ENCODE measurements at places on chromosomes 5 and 9.

GRCh38 chr5:124161266-124161665 lies 585.2 kb downstream of the ZNF608 start:
- no peak for DNase-seq

GRCh38 chr5:10639846-10640368 lies 76.0 kb downstream of the ANKRD33B start:
- DNase-seq, result no peak

- DNase-seq, result no peak
These were observed 15.3 kb downstream of the TERT start for GRCh38 chr5:1279443-1280151.

DNA sequence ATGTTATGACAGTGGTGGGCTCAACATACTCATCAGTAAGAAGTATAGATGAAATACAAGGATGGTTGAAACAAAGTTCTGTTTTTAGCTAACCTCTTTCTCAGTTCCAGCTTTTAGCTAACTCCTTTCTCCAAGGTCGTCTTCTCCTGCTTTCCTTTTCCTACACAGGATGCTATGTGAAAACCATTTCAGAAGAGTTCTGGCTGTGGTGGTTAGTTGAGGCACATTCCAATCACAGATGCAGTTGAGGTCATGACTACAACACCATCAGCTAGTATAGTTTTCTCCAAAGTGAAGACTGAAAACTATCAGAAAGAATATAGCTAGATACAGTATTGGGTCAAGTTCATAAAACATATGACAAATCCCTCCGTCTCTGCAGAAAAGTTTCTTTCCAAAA lies 477.7 kb upstream of the C9orf72 start:
- no peak for DNase-seq

DNA sequence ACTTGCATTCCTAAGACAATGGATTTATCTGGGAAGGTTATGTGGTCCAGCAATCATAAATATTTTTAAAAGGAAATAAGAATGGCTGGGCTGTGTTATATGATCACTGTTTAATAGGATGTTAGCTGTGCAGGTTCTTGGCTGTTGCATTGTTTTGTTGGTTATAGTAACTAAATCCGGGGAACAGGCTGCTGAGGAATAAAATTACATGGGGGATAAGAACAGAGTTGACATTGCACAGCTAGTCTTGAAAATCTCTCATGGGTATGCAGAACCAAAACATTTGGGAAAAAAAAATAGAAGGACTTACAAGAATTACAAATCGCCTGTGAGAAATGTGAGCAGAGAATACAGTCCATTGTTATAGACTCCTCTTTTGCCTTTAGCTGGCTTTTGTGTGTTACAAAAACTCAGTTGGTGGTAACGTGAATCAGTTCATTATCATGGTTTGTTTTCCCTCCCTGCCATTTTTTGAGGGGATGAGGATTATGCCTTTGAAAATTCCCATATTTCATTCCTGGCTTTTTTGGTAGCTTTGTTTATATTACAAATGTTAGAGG lies 375.3 kb upstream of the DAB2 start:
- DNase-seq, result peak; percentile 48

DNA sequence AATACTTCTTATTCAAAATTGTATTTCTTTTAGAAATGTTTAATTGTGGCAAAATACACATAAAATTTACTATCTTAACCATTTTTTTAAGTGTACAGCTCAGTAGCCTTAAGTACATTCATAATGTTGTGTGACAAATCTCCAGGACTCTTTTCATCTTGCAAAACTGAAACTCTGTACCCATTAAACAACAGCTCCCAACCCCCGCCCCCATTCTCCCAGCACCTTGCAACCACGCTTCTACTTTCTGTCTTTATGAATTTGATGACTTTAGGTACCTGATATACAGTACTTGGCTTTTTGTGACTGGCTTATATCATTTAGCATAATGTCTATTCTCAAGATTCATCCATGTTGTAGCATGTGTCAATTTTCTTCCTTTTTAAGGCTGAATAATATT lies 2.8 kb upstream of the IL5 start:
- no peak for DNase-seq

DNA sequence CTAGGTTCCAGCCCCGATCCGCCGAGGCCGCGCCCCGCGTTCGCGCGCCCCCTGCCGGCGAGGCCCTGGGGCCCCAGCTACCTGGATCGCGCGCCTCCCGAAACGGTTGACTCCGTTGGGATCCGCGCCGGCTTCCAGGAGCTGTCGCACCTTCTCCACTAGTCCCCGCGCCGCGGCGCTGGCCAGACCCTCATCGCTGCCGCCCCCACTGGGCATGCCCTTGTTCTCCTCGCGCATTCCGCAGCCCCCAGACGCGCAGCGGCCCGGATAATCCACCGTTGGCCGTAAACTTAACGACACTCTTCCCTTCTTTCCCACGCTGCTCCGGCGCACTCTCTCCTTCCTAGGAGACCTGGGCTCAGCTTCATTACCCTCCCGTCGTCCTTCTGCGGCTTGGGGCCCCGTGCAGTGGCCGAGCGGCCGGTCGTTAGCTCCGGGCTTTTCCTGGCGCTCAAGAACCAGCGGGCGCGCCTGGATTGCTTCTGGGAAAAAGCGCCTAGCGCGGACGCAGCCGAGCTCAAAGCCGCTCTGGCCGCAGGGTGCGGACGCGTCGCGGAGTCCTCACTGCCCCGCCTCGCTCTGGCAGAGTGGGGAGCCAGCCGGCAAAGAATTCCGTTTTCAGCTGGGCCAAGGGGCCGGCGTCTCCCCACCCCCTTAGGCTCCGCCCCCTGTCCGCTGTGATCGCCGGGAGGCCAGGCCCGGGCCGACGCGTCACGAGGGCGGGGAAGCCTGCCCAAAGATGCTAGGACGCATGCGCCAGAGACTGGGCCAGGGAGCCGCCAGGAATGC lies at the start of gene CDKN2B:
Gene CDKN2B (minus strand): TSS at position 589 of the 789 bp plus-strand sequence. CDS start 352 bp downstream, at position 237.
- peak; percentile 94 for DNase-seq

DNA sequence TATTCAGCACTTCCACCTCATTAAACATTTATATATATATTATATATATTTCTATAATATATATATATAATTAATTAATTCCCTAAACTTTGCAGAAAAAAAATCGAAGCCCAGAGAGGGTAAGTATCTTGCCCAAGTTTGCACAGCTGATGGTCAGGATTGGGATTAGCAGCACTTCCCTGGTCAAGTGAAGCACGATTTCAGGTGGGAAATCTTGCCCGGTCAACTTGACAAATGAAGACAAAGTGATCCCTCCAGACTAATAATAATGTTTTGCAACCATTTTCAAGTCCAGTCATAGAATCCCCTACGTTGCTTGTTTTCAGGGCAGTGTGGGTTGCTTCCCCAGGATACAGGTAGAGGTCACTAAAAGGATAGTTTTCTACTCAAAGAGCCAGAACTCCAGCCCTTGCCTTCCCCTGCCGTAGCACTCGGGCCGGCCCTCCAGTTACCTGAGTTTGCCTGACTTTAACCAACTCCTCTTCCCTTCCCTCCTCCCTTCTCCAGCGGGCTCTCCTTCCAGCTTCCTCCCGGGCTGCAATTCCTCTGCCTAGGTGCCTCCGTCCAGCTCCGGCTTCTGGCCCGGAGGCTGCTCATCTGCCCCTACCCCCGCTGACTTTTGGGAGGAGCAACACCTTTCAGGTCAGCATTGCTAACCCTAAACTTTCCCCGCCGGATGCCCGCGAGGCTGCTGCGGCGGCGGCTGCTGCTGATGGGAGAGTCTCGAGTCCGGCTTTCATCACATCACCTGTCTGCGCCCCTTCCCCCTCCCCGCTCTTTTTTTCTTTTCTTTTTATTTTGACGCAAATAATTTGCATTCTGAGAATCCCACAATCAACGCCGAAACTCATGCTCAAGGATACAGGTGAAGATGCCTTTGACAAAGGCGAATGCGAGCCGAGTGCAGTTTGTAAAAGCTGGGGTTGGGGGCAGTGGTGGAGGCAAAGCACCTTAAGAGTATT lies 930 bp downstream of the PRLR start:
- no peak for DNase-seq

DNA sequence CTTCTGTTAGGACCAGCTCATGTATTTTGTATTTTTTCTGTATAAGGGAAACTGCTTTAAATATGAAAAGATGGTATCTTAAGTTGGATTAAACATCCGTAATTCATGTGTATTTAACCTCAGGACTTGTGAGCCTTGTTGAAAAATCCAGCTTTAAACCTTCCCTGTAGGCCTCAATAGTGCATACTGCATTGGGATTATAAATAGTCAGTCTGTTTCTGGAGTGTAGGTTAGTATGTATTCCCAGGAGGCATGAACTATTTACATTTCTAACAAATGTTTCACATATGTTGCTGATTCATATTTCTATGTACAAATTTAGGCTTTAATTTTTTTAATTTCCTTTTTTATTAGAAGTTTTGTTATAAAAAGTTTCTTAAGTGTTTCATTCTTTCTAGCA lies 137.9 kb upstream of the GRHPR start:
- DNase-seq, result no peak

DNA sequence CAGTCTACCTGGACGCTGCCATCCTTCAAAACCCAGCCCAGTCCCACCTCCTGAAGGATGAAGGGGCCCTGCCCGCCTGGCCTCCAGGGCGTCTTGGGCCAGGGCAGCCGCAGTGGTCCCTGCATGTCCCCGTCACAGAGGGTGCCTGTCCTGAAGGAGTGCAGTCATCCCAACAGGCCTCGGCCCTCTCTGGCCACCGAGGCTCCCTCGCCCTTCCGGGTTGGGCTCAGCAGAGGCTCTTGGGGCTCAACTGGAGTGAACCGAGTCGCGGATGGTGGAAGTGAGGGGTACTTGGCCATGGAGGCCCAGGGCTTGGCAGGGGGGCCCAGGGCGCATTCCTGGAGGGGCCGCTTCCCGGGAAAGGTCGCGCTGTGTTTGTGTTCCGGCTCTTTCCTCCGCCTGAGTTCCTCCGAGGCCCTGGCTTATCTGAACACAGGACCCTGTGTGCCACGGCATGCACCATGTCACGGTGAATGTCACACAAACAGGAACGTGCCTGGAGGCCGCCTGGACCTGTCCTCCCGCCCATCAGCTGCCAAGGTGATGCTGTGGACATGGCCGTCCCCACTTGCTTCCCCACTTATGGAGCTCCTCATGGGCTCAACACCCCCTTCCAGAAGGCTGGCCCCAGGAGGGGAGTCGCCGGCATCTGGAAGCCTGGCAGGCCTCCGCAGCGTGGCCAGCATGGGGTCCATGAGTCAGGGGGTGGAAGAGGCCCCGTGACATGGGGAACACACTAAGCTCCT lies 25.7 kb upstream of the OBP2B start:
- DNase-seq, result no peak

DNA sequence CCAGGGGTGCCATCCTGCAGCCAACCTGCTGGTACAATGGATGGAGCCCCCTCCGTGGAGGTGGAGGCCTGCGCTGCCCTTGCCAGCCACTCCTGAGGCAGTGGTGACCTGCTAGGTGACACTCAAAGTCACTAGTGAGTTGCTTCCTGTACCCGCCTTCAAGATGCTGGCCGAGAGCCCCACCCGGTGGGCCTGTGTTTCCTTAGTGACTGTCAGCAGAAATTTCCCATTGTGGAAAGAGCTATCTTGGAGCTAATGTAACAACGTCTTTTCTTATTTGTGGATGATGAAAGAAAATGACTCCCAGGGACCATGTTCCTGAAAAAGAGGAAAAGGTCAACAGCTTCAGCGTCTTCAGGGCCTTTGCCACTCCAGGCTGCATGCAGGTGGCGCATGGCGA lies 117.0 kb upstream of the BOD1 start:
- no peak for DNase-seq

- no peak for DNase-seq
These were observed 19.3 kb downstream of the FYB1 start for GRCh38 chr5:39200081-39200480.

- DNase-seq, result no peak
These were observed 723.7 kb upstream of the COX7C start for GRCh38 chr5:85893996-85894395.

DNA sequence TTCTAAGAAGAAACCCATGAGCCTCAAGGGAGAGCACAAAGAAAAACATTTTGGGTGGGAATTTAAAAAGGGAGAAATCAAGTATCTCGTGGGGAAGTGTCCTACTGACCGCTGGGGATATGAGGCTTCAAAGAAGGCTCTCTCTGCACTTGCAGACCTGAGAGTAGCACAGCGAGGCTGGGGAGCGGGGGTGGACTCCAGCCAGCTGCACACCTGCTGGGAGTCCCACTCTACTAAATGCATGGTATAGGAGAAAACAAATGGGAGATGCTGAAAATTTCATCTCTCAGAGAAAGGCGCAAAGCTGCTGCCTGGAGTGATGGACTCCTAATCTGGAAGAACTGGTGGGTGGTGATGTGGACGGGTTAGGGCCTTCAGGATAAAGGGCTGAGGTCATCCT lies 67.0 kb upstream of the EPB41L4B start:
- no peak for DNase-seq

DNA sequence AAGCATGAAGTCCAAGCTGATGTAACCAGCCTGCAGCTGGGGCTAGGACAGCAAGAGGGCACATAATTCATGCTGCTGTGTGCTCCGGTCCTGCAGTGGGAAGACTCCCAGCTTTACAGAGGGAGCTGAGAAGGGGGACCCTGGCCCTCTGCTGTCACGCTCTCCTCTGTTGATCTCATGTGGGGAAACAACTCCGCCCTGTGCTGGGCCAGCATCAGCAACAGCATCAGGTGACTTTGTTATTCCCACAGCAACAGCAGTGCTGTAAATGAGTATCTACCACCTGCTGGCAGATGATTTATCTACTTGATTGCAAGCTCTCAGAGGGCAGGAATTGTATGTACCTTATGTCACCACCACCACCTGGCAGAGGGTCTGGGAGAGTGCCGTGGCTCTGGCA lies 176.2 kb downstream of the COL23A1 start:
- DNase-seq, result no peak

DNA sequence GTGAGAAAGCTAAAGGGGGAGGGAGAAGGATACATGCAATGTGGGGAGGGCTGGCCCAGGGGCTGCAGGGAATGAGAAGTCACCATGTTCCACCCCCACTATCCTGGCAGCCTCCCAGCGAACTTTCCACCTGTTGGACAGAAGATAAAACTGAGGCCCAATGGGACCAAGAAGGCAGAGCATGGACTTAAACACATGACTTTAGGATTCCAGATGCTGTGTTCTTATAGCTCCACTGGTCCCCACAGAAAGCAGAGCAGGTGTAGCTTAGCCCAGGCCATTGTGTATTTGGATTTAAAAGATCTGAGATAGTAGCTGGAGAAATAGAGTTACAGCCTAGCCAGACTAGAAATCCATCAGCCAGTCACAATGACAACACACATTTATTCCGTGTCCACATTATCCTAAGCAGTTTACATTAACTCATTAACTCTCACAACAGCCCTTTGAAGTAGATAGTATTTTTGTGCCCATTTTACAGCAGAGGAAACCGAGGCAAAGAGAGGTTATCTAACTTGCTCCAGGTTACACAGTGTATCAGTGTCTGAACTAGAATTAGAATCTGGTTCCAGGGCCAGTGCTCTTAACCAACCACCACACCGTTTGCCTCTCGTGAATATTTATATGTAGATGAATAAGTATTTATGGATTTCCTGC lies 121.0 kb downstream of the RGS3 start:
- no peak for DNase-seq

All from foreskin melanocyte (primary cell).